NCI-H1092 (cell line): ENCODE measurements at places on chromosomes 6 and 20.
A peak's percentile ranks its signal among the peaks of the same experiment; 100 is the strongest.

GRCh38 chr20:11207749-11208502 lies 534.1 kb upstream of the JAG1 start:
- DNase-seq, result no peak

DNA sequence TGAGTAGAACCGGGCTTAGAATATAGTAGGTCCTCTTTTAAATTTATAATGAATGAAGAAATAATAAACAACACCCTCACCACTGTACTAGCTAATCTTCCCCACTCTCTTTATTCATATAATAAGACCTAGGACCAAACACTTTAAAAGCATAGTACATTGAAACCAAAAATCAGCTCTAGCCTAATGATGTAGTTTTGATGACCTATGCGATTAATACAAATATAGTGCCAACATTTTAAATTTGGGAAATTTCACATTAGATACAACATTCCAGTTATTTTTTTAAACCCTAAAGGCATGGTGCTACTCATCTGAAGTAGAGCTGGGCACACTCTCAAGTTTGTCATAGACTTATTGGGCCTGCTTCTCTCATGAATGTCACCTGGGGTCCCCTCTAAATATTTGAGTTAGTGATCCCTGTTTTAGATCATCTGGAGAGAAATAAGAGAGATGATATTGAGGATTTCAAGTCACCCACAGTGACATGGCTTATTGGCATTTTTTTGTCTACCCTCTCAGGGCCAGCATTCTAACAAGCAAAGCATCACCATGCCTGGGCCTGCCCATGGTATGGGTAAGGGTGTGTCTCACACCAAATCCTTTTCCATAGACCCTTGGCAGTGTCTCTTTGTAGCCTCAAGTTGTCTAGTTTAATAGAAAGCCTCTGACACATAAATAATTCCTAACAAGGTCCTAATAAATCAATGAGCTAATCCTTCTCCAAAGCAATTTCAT lies 319.8 kb downstream of the HIVEP2 start:
- DNase-seq, result no peak

- no peak for DNase-seq
Observed at GRCh38 chr20:38095017-38095686, 61.6 kb downstream of the RPRD1B start.

GRCh38 chr6:79005497-79005896 lies 72.6 kb downstream of the PHIP start:
- DNase-seq, result no peak

DNA sequence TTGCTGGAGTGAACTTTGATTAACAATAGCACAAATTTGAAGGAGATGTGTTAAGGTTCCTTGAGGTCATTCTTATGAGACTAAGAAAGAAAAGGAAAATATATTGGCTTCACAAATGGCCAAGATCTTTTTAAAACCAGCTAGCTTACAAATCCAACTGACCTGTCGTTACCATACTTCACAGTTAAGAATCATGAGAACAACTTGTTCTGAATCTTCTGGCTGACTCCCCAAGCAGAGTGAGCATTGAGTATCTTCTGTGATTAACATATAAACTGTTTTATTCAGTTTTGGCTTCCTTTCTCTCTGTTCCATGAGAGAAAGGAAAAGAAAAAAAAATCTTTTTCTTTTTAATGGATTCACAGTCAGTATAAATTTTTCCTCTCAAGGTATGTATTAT lies 277.1 kb downstream of the KHDC1L start:
- no peak for DNase-seq

DNA sequence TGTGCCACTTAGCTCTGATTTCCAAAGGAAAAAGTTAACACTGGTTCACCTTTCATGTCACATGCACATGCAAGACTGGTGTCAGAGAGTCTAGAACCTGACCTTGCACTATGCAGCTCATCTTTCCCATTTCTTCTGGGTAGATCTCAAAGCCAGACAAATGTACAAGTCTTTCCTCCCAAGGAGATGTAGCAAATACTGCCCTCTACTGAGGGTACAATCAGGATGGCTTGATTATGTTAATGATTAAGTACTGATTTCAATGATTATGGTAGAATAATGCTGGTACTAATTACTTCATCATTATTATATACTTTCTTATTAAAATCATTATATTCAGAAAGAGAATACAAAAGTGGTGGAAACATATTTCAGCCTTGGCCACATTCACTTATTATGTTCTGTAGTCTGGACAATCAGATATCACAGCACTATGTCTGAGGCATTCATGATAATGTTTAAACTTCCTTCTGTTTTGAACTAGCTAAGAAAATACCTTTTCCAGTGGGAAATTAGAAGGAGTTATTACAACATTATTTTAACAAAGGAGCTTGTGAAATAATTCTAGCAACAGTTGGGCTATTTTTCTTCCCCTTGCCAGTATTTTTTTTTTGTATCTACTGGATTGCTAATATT lies 68.5 kb upstream of the FOXO3 start:
- no peak for DNase-seq

DNA sequence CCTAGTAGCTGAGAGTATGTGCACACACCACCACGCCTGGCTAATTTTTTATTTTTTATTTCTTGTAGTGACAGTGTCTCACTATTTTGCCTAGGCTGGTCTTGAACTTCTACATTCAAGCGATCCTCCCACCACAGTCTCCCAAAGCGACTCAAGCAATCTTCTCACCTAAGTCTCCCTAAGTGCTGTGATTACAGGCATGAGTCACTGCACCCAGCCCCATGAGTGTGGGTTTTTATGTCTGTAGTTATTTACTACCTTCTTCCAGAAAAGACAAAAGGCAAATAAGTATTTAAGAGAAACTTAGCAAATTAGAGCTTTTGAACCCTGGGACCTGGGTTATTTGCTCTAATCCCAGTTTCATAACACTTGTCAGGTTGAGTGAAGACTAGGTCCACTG lies 92.3 kb upstream of the HCRTR2 start:
- no peak for DNase-seq

DNA sequence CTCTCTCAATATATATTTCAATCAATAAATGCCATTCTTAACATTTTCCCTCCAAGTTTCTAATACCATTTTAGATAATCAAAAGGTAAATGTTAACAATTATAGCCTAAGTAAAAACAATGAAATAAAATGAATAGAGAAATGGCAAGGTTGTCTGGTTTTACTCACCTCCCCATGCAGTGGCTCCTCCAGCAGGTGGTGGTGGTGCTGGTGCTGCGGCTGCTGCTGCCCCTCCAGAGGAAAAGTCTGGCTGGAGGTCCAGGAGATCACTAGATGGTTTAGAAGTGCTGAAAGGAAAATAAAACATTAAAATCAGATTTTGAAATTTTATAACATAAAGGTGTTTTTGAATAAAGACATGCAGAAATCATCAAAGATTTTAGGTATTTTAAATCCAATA lies 93.2 kb downstream of the PRSS35 start:
- no peak for DNase-seq

GRCh38 chr20:6623989-6624388 lies 143.5 kb upstream of the BMP2 start:
- DNase-seq, result no peak

- DNase-seq, result no peak
Observed at GRCh38 chr6:5167501-5167900, 82.4 kb downstream of the PPP1R3G start.

- no peak for DNase-seq
Observed at GRCh38 chr20:59349277-59349676, 48.9 kb downstream of the EDN3 start.

DNA sequence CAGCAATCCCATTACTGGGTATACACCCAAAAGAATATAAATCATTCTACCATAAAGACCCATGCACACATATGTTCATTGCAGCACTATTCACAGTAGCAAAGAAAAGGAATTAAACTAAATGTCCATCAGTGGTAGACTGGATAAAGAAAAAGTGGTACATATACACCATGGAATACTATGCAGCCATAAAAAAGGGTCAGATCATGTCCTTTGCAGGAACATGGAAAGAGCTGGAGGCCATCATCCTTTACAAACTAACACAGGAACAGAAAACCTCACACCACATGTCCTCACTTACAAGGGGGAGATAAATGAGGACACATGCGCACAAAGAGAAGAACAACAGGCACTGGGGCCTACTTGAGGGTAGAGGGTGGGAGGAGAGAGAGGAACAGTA lies 60.9 kb downstream of the DCDC2 start:
- DNase-seq, result no peak

DNA sequence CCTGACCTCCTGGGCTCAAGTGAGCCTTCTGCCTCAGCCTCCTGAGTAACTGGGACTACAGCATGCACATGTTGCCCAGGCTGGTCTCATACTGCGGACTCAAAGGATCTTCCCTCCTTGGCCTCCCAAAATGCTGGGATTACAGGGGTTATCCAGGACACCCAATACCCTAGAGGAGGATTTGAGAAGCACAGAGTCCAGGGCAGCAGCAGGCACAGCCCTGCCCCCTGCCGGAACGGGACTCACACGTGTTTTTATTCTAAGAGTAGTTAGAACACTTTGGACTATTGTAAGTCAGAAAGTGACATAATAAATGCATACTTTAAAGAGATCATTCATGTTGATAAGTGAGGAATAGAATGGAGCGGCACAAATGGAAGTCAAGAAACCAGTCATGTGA lies 80.2 kb downstream of the C6orf118 start:
- no peak for DNase-seq

- no peak for DNase-seq
Observed at GRCh38 chr6:158409451-158409850, 97.2 kb downstream of the TULP4 start.

- DNase-seq, result no peak
Observed at GRCh38 chr6:156597095-156597494, 180.1 kb upstream of the ARID1B start.

GRCh38 chr6:20115246-20115980 lies 96.9 kb downstream of the MBOAT1 start:
- DNase-seq, result no peak

DNA sequence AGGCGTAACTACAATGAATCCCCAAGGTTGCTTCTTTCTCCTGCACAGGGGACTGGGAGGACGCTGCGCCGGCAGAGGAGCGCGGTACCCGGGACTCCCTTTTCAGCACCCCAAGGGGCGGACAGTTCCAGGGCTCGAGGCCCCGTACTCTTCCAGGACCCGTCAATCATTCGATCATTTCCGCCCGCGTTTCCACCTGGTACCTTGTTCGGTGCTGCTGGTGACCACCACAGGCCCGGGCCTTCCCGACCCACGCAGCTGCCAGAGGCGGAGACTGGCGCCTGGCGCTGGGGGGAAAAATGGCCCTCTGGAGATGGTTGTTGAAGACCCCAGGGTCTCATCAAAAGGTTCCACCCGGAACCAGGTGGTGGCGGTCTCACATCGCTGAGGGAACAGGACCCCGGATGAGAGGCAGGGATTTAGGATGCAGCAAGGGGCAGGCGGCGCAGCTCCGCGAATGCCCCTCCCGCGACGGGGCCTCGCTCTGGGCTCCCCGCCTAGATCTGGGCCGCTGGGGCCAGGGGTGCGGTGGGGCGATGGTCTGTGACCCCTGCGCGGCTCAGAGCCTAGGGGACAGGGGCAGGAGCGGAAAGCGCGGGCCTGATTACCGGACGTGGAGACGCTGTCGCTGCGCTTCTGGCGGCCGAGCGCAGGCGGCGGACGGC lies 744 bp downstream of the VSX1 start:
- DNase-seq, result peak; percentile 30

DNA sequence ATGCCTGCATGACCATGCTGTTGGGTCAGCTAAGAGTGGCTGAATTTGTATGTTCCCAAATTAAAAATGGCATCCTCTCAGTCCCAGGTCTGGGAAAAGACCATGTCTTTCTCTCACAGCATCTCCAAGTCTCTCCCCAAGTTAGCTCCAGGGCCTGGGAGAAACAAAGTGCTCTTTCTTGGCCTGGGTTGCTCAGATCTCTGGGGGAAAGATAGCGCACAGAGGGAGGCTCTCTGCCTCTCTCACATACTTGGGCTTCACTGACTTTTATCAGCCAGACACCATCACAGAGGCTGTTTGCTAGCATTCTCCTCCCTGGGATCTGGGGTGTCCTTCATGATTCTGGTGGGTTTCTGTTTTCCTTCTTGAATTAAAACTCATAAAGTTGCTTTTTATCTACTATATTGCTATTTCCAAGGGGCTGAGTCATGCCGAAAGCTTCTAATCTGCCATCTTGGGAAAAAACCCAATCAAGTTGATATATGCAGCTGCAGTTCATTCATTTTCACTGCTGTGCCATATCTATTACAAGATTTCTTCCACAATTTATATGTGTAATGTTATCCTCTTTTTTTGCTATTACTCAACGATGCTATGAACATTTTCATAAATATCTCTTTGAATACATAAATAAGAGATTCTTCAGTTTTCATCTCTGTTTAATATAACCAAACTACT lies 190.2 kb downstream of the MOXD1 start:
- DNase-seq, result no peak

DNA sequence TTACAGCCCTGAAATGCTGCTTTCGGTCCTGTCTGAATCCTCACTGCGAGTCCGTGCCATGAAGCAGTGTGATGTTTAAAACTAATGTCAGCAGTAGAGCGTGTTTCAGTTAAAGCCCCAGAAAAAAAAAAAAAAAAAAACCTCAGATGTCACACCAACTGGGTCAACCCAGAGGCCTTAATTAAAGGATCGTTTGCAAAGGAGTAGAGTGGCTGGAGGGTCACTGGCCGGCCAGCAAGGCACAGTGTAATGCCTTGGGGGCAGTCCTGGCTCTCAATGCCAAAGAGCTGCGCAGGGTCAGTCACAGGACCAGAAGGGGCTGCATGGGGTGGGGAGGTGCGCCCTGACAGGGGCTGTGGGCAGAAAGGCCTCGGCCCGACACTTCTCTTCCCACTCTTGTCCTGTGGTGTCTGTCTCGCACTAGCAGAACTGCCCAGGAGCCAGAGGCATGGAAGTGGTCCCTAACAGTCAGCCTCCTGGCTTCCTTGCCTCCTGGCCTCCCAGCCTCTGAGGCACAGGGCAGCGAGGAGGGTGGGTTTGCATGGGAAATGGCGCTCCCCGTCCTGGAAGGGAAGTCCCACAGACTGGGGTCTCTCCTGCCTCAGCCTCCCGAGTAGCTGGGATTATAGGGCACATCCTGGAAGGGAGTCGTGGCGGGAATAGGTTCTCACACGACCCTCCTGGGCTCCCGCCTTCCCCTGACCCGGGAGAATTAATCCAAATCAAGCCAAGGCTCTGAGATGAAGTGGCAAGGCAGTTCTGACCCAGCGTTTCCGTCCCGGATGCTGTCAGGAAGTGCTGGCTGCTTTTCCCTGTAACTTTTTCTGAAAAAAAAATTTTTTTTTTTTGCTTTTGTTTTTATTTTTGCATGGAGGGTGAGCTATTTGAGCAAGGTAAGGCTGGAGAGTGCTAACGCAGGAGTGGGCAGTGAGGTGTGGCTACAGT lies 53.7 kb upstream of the MPC1 start:
- no peak for DNase-seq

- no peak for DNase-seq
Observed at GRCh38 chr6:144678844-144679243, 393.7 kb downstream of the UTRN start.

- no peak for DNase-seq
Observed at GRCh38 chr20:45085289-45085688, 15.6 kb downstream of the KCNS1 start.

DNA sequence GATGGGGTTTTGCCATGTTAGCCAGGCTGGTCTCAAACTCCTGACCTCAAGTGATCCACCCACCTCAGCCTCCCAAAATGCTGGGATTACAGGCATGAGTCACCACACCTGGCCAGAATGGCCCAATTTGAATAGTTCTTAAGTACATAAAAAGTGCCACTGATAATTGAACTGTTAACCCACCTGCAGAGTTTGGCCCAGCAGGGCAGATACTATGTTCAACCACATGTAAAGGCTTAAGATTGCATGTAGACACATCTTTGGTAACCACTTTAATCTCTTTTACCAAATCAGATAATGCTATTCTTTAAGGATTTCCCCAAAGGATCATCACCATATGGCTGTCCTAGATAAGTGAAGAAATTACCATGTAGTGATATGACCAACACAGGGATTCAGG lies 21.3 kb upstream of the SGK1 start:
- no peak for DNase-seq
